T follicular helper cell (primary cell): ENCODE measurements at places on chromosomes 2 and 18.

DNA sequence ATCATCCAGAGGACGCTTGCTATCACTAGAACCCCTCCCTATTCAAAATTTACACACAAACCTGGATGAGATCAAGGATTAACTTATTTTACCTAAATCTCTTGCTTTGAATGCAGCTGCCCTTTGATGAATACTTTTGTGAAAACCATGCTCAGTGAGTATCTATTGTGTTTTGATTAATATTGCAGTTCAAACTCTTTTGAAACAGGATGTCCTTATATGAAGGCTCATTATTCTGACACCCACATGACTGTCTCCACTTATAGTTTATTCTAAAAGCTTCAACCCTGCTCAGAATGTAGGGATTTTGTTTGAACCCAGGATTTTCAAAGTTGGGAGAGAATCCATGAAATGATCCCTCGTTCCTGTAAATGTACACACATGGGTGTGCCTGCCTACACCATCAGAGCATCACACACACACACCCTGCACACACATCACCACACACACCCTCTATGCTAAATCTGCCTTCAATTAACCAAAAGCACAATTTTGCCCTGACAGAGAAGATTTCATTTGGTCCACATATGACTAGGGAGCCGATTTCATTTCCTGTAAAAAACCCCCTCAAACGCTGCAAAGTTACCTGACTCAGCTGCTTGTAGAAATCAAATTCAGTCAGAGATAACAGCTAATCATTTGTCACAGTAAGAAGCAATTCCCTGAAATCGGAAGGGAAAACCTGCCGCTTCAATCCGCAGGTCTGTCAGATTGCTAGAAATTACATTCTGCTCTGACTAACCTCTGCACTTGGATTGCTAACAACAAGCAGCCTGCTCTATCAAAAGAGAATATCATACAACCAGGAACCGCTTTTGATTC lies 65.2 kb downstream of the ZEB2 start:
- DNase-seq: no peak

DNA sequence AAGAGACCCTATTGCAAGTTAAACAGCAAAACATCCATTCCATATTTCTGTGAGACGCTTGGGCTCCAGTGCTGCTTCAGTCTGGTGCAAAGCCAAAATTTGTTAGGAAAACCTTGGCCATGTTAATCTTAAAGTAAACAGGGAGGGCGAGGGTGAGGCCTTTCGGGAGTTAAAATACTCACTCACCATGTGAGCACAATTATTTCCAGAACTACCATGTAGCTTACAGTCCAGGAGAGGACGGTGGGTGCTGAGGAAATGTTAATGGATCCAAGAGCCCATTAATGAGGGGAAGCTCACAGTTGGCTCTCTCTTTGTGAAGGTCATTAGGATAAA lies 286.4 kb downstream of the SLC8A1 start:
- DNase-seq: no peak

DNA sequence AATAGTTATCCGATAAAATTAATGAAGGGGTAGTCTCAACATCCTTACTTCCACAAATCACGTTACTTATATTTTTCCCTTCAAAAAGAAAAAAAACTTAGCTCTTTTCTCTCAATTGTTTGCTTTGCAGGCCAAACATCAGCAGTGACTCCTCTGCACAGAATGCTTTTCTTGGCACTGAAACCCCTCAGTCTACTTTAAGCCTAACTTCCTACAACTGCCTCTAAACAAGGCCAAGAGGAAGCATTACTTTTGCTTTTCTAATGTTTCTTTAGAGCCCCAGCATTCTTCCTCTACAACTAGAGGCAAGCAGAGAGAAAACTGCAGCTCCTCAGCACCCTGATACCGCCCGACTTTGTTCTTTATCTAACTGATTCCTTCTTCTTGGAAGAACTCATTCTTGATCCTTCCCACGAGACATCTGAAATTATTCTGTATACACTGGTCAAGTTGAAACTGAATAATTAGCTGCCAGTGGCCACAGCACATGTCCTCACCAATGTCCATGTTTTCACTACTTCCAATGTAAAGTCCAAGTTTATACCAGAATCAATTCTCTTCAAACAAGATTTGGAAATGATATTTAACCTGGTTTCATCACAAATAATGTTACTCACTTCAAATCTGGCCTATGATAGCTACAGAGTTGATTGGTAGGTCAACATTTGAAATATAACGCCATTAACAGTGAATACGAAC lies 55.3 kb downstream of the DTNB start:
- DNase-seq: no peak

GRCh38 chr18:59834267-59834666 lies 65.5 kb upstream of the PMAIP1 start:
- DNase-seq: no peak

DNA sequence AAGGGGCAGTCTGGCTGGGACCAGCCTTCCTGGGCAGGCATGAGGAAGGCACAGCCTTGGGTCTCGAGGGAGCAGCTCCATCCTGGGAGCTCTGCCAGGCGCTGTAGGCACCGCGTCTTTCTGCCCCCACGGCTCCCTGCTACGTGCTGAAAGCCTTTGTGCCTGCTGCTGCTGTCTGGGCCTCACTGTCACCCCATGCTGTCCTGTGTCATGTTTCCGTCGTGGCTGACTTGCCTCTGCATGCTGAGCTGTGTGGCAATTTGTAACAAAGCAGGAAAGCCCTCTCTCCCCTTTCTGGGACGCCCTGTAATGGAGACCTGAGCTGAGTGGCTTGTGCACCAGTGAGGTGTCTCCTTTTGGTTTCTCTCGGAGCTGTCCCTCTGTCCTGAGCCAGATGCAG lies 152.5 kb downstream of the TSN start:
- DNase-seq: no peak

- no peak for DNase-seq
Measured at GRCh38 chr18:30920351-30920750, 122.2 kb downstream of the DSC3 start.

GRCh38 chr18:55268628-55269275 lies 309.5 kb upstream of the CCDC68 start:
- DNase-seq: no peak

DNA sequence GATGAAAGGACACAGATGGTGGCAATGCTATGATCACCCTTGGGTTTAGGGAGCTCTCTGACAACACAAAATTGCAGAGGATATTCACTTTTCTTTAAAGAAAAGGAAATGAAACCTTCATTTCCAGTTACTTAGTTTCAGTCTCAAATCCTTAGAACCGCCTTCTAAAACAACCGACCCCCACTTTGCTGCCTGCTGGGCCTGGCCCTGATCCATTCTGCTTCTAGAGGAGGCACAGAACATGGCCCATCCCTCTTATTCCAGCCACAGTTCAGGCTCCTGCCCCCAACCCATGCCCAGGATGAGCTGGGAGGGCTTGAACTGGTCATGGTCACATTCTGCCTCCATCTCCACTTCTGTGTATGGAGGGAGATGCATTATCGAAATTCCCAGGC lies 311.6 kb downstream of the EN1 start:
- no peak for DNase-seq

DNA sequence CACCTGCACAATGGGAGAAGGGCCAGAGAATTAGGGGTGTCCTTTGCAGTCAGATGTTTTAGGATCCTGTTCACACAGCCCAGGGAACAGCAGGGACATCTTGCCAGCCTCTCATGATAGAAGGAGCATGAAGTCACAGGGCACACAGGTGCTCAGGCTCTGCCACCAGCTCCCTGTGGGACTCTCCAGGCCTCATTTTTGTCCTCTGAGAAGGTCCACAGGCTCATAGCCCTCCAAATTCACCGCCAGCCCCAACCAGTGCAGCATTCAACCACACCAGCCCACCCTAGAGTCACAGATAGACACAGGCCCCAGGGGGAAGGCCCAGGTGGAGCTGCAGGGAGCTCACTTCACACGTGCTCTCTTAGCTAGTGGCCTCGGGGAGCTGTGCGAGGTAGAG lies 391.7 kb downstream of the TNS1 start:
- no peak for DNase-seq

DNA sequence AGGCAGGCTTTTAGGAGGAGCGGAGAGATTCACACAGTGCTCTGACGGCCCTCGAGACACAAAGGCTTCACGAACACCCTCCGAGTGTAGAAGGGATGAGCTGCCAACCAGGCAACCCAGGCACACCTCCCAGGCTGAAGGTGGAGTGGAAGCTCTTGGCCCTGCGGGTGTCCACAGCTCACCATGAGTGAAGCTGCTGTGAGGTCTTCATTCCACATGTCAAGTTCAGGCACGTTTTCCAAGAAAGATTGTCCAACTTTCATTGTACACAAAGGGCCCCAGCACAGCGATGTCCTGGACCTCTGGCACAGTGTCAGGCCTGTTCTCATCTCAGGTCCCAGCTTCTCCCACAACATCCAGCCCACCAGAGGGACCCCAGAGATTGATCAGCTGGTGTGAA lies 13.4 kb downstream of the PARD6G start:
- DNase-seq: no peak

DNA sequence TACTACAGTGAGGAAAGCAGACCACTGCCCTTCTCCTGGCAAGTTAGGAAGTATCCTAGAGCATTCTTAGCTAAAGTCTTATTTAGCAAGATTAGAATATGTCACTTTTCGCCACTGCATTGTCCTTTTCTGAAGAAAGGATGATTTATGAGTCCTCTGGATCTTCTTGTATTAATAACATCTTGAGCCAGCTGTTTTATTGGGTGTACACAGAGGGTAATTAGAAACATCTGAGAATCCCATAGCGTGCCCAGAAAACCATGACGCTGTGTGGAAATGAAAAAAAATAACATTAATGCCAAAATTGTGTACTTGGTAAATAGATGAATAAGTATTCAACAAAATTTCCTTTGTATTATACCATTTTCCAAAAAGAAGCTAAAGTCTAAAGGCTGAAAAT lies 198.7 kb downstream of the LTBP1 start:
- DNase-seq: no peak

DNA sequence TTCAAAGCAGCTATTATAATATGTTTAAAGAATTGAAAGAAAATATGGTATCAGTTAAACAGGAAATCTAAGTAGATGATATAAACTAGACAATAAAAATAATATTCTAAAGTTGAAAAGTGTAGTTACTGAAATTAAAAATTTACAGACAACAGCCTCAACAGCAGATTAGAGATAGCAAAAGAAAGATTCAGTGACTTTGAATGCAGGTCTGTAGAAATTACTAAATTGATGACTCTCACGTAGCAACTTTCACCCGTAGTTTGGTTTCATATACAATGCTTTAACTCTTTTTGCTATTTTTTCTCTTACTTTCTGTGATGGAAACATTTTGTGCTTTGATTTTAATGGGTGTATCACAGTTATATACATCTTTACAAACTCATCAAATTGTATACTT lies 44.8 kb downstream of the SPAST start:
- DNase-seq: no peak

- DNase-seq: no peak
Measured at GRCh38 chr2:173164396-173164795, 88.8 kb downstream of the MAP3K20 start.

- no peak for DNase-seq
Measured at GRCh38 chr2:133369901-133370658, 198.2 kb downstream of the NCKAP5 start.

GRCh38 chr18:5841518-5841917 lies 53.8 kb downstream of the TMEM200C start:
- DNase-seq: no peak

DNA sequence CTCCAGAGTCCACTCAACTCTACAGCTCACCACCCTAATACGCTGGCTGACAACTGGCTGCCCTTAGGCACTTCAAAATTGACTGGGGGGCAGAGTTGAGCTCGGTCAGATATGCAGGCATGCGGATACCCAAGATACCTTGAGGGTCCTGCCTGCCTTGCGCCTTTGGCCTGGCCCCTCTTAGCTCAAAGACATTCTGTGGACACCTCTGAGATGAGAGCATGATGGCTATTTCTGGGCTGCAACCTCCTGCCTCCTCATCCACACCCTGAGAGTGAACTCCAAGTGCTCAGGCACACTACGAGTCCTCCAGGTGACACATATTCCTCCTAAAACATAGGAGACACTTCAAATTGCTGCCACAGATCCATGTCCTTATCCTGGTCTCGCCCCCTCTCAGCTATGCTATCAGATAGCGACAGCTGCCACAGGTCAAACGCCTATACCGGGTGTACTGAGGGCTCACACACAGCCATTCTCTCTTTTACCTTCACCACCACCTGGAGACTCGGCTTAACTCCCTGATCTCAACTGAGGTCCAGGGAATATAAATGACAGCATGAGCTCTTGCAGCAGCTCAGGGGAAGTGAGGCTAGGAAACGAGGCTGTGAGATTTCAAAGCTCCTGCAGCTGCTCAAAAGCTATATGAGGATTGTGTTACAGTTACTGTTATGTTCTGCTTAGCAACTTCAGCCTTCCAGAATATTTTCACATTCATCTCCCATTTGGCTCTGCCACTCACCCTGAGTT lies 60.5 kb upstream of the TEX51 start:
- no peak for DNase-seq

GRCh38 chr2:70328921-70329561 lies 27.2 kb upstream of the FAM136A start:
- no peak for DNase-seq

DNA sequence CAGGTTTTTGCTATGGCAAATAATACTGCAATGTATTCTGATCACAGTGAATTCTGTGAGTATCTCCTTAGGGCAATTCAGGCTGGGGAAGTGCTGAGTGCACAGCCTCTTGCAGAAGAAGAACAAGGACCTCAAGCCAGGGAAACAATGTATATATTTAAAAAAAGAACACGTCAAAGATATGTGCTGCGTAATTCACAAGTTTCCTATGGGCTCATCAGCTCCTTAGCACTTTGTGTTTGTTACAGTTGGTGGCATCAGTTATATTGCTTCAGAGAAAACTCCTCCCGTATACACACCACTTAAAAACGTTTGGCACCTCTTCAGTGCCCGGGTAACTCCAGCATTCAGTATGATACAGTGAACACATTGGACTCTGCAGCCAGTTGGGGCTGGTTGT lies 16.5 kb upstream of the MARCO start:
- DNase-seq: no peak

- no peak for DNase-seq
Measured at GRCh38 chr2:17857021-17857420, 21.4 kb upstream of the KCNS3 start.

- DNase-seq: no peak
Measured at GRCh38 chr2:38107738-38108410, 31.9 kb upstream of the CYP1B1 start.

DNA sequence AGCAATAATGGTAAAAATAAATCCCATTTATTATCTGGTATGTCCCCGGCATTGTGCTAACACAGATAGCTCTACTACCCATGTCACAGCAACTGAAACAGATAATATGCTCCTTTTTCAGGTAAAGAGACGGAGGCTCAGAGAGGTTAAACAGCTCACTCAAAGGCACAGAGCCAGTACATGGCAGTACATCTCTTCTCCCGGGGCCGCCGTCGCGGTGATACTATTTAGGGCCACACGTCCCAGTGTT lies 693 bp upstream of the PDK1 start:
- no peak for DNase-seq

- DNase-seq: no peak
Measured at GRCh38 chr2:158723921-158724802, 71.0 kb upstream of the DAPL1 start.

- no peak for DNase-seq
Measured at GRCh38 chr2:64455545-64455944, 1.6 kb downstream of the LGALSL start.

GRCh38 chr2:130728549-130729316 lies at the start of gene GPR148:
Gene GPR148, plus strand, starts transcription at chr2:130729070. Its CDS starts 82 bp downstream, at chr2:130729152.
- no peak for DNase-seq
